ENCODE measurements at places on chromosomes 6 and 20.

- DNase-seq: no peak
These were observed 73.2 kb downstream of the AHI1 start for GRCh38 chr6:135424385-135424784.

GRCh38 chr20:60361761-60362395 is 403.7 kb downstream of the CDH26 start:
- no peak for DNase-seq

- DNase-seq: no peak
These were observed 116.3 kb downstream of the ERMARD start for GRCh38 chr6:169867751-169868191.

GRCh38 chr6:166277018-166277417 is 31.2 kb downstream of the PRR18 start:
- DNase-seq: no peak

GRCh38 chr6:107801173-107801886 is 22.8 kb downstream of the SCML4 start:
- no peak for DNase-seq

GRCh38 chr6:44214307-44214706 is 2.4 kb upstream of the MYMX start:
- DNase-seq: no peak

DNA sequence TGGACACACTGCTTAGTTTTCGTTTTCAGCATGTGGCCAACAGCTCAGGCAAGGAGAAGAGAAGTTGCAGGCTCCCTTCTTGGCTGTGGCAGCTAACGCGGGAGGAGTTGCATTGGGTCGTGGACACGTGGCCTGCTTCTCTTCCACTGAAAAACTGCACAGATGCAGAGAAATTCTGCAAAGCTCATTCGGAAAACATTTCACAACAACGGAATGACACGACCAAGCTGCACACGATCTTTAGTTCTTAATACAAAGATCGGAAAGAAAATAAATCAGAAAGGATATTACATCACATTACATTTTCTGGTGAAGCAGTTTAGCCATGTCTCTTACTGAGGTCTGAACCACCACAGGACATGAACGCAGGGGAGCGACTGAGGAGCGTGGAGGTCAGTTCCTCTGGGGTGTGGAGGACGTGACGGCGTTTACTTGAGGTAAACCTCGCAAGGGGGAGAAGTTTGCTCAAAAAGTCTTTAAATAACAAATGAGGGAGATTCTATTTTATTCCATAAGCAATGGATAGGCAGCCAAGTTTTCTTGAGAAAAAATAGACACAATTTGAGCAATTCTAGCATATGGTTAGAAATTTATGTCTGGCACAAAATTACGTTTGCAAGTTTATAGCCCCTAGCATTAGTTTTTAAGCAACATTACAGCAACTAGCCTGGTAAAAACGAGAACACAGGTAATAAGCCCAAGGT is 178.3 kb downstream of the THBS2 start:
- DNase-seq: no peak

DNA sequence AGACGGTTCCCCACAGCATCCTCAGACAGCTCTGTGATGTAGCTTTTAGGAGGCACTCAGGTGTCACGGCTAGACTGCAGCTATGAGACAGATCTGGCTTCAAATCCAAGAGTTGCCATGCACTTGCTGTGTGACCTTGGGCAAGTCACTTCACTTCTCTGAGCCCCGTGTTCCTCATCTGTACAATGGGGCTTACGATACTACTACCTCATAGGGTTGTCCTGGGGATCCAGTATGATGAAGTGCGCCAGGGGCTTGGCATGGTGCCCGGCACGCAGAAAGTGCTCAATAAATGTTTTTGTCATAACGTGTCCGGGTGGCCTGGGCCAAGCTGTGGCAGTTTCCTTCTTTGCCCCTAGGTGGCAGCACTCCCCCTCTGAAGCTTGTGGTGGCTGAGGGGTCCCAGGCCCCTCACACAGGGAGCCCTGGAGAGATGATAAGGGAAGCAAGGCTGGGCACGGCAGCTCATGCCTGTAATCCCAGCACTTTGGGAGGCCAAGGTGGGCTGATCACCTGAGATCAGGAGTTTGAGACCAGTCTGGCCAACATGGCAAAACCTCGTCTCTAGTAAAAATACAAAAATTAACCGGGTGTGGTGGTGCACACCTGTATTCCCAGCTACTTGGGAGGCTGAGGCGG is 19.1 kb upstream of the CHMP4B start:
- peak; percentile 33 for DNase-seq

- DNase-seq: no peak
These were observed 230.1 kb downstream of the NFATC2 start for GRCh38 chr20:51312480-51312783.

DNA sequence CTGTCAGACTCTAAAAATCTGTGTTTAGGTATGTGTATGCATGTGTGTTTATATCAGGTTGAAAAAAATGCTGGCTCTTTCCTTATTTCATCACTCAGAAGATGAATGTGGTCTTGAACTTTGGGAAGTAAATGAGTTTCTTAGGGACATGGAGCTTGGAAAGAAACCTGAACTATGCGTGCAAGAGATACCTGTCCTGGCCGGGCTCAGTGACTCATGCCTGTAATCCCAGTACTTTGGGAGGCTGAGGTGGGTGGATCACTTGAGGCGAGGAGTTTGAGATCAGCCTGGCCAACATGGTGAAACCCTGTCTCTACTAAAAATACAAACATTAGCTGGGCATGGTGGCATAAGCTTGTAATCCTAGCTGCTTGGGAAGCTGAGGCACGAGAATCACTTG is 4.4 kb upstream of the GLP1R start:
- no peak for DNase-seq

- no peak for DNase-seq
These were observed 69.0 kb downstream of the SMLR1 start for GRCh38 chr6:130896249-130896648.

GRCh38 chr6:37433657-37434271 is 743 bp downstream of the CMTR1 start:
- DNase-seq: peak; percentile 32

GRCh38 chr6:109713097-109713496 is 22.0 kb downstream of the FIG4 start:
- DNase-seq: no peak

DNA sequence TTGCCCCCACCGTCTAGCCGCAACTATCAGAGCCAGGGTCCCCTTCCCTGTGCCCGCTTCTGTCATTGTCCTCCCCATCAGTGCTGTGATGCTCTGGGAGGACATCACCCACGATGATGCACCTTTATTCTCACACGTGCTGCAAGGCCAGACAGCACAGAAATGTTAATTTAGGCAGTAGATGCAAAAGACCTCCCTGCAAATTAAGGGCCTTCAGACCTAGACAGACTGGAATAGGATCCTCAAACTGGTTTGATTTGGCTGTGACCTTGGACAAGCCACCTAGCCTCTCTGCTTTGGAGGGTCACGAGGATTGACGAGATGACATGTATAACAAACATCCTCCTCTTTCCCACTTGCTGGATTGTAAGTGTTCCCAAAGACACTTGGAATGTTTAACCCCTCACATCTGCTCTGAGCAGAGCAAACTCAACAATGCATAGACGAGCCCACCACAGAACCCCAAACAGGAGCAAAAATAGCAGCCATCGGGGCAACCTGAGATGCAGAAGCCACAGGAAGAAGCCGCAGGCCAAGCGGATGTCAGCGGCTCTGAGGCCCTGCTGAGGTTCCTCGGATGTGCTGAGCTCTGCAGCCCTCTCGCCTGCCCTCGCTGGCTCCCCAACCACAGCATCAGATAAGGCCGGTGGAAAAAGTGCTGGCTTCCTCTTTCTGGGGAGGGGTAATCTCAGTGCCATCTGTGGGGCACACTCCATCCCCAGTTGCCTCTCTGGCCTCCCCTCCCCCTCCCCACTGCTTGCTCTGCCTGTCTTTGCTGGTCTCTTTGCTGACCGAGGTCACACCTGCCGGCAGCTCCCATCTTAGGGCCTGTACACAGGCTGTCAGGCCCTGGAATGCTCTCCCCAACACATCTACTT is 35.3 kb downstream of the TOX2 start:
- DNase-seq: peak; percentile 58

DNA sequence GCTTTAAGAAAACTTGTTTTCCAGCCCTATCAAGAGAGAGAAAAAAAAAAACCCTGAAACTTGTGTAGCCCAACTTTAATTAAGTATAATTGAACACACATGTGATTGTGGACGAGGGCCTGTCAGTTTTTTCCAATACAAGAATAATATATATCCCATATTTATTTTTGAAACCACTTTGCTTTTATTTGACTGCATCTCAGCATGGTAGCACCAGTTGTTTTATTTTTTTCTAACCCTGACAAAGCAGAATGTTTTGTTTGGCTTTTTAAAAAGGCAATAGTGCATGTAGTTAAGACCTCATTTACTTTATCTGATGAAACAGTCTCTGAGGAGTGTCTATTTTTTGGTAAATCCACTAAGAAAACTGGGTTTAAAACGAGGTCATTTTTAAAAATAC is 257.7 kb downstream of the CDKAL1 start:
- DNase-seq: no peak

DNA sequence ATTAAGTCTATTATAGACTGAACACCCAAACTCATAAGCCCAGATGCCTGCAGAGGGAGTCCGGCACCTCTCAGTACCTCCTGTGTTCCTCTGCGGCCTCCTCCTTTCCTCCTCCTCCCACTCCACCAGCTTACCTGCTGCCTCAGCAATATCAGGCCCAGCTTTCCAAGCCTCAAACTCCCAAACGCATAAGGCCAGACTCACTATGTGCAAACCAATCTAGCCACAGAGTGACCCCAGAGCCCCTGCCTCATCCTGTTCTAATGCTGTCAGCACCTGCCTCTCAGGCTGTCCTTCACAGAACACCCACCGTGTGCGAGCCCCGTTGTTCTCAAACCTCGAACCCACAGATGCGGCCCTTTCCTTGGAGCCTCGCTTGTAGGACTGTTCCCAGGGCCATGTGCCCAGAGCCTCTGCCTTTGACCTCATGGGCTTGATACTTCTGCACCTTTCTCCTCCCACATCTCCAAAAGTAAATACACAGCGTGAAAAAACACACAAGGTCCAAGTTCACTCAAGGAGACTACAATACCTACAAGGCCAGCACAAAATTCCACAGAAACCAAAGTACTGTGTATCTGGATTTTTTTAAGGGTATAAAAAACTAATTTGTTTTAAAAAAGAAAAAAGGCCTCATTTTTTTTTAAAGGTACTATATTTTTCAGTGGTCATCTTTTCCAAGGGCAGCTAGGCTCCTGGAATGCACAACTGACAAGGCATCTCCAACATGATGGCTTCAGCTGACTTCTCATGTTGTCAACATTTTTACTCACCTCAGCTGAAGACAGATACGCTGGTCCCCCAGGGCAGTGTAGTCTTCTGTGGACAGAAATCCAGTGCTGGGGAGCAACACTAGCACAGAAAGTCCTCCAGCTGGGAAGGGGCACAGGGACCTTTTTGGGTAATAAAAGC is 52.3 kb downstream of the ABHD12 start:
- no peak for DNase-seq

DNA sequence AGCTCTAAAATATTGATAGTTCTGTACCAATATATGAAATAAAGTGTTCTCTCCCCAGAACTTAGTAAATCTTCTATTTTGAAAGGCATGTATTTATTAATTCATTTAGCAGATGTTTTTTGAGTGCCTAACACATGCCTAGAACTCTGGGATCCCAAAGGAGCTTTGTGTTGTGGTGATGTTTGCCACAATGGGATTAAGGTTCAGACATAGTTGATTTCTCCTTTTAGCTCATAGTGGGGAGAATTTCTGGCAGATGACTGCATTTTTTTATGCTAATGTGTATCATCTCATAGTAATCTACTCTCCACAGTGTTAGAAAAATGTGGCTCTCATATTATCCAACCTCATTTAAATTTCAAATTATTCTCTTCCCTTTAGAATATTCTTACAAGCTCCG is 21.7 kb downstream of the MYB start:
- no peak for DNase-seq

- no peak for DNase-seq
These were observed 31.5 kb downstream of the SLC16A10 start for GRCh38 chr6:111118826-111119225.

DNA sequence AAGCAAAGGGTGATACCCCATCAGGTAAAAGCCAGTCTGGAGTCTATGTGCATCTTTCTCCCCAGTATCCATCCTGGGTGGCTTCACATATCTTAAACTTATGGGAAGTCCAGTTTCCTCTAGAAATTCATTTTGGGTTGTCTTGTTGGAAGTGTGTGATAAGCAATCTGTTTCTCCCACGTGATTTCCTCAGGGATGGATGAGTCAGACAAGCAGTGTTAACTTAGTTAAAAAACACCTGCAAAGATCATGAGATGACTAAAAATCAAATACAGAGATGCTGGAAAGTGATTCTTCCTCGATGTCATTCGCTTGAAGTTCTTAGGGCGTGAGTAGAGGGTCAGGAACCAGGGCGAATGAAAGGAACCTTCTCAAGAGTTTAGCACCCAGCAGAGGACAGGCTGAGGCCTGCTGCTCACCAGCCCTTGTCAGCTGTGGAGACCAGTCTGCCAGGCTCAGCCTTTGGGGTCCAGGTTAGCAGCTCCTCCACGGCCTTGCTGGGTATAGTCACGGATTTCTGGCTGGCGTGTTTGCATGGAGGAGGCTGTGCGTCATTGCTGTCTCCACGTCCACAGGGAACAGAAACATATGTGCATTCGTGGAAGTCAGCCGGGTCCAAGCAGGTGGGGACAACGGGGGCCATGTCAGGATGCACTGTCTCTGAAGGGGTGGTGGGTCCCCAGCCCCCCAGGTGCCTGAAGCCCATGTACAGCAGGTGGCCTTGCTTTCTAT is 2.8 kb upstream of the PNPLA1 start:
- DNase-seq: no peak

DNA sequence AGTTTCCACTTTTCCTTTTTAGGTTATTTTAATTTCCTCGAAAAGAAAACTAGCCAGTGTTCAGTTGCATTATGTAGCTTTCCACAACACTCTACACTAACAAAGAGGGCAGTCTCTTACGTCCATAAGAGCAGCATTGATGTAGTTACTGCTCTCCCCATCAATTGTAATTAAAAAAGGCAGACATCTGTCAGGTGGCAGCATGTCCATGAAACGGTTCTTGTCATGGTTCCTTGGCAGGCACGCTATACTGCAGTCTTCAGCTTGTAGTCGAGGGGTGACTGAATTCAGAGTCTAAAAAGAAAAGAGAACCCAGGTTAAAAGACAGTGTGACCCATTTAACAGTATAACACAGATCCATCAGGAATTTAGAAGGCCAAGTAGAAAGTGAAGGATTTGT is 80.1 kb upstream of the THEMIS start:
- DNase-seq: no peak

DNA sequence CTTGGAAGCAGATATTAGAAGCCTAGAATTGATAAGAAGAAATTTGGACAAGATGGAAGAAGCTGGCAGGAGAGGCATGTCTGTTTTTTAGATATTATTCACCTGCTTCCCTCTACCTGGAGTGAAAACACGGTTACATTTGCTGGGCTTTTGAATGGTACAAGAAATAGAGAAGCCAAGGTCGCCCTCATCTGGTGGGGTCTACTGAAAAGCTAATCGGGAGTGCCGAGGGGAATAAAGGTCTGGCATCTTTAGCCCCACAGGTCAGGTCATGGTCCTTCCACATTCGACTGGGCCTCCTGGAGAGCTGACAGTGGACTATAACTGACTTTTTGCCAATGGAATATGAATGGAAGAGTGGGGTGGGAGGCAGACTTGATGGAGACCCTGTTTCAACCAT is 4.6 kb upstream of the C2 start:
- no peak for DNase-seq
